Stimulated activated CD4-positive, alpha-beta T cell treated with anti-CD3 and anti-CD28 coated beads, TNF-alpha, amount 100 ng/mL, for 1 hour (primary cell): ENCODE measurements at places on chromosomes 2 and 18.

- no peak for DNase-seq
Measured at GRCh38 chr2:10385933-10386773, 62.0 kb downstream of the ODC1 start.

DNA sequence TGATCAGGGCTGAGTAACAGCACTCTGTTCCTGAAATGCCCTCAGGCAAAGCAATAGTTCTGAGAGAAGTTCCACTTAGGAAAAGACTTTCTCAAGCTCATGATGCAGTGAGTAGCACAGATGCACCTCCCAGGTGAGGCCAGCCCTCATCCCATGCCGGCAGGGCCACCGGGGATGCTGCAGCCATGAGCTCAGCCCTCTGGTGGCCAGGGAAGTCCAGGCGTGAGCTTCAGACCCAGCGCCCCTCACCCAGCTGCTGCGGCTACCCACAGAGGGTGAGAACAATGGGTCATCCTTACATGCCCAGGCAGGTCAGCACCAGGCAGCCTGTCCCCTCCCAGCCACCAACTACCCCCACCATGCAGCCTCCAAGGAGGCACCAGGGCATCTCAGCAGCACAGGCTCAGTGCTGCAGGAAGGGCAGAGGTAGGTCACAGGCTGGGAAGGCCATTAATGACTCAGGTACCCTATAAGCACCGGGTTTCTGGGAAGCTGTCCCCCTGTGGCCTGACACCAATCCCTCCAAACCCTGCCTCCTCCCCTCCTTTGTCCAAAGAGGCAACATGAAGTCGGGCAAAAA, 50.6 kb downstream of the TTC32 start:
- no peak for DNase-seq

DNA sequence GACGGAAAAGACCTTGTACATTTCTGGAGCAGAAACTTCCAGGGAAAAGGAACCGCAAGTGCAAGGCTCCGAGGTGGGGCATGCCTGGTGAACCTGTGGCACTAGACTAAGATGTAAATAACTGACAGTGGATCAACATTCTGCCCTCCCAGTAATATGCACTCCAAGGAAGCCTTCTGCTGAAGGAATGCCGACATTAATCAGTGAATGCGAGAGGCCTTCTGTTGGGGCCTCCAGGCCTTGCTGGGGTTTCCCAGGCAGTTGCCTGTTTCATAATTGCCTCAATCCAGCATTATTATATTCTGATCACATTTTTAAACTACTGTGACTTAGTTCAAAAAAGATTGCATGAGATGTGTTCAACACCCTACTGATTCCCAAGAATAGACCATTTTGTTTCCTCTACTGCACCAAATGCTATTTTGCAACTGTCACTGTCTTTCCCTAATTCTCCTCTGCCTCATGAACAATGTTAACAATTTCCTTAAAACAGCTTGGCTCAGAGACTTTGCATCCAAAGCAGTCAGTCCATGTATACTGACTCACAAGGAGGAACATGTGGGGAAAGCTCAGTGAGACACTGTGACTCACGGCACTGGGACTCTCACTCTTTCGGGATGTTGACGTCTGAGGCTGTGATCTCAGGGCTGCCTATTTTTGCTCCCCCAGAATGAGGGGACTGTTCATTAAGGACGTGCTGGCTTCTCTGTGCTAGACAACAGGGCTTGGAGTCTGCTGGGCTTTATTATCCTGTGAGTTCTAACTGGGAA, 10.5 kb upstream of the DSG2 start:
- no peak for DNase-seq

GRCh38 chr2:120887320-120887697, 151.6 kb downstream of the GLI2 start:
- no peak for DNase-seq

GRCh38 chr2:239264838-239265651, 135.8 kb downstream of the HDAC4 start:
- no peak for DNase-seq

GRCh38 chr18:34947711-34948125, 93.5 kb upstream of the MAPRE2 start:
- no peak for DNase-seq

GRCh38 chr2:567865-568638, 109.2 kb downstream of the TMEM18 start:
- DNase-seq: no peak

GRCh38 chr18:55317324-55317723, 270.7 kb downstream of the TCF4 start:
- DNase-seq: no peak

DNA sequence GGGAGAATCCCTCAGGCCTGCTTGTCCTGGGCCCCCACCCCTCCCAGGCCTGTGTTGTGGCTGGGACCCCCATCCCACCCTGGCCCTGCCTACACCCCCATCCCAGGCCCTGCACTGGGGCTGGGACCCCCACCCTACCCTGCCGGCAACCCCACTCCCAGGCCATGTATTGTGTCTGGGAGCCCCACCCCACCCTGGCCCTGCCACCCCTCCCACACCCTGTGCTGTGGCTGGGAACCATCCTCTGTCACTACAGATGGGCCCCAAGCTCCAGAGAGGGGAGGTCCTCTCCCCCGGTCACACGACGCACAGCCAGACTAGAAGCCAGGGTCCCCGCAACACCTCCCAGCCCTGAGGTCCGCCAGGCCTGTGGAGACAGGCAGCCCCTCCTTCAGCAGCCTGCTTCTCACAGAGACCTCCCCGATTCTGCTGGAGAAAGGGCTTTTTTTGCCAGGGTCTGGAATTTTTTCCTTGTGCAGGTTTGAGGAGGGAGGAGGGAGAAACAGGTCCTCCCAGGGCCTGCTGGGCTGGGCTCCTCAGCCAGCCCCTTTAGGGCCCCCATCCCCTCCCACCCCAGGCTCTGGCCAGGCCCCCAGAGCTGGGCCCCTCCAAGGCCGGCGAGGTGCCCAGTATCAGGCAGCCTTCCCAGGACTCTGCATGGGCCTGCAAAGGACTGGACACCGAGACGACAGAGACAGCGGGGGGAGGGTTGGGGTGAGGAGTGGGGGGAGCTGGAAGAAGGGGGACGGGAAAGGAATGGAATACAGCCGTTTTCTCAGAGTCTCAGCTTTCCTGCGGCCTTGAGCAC, 28.0 kb downstream of the KIF1A start:
- DNase-seq: no peak

DNA sequence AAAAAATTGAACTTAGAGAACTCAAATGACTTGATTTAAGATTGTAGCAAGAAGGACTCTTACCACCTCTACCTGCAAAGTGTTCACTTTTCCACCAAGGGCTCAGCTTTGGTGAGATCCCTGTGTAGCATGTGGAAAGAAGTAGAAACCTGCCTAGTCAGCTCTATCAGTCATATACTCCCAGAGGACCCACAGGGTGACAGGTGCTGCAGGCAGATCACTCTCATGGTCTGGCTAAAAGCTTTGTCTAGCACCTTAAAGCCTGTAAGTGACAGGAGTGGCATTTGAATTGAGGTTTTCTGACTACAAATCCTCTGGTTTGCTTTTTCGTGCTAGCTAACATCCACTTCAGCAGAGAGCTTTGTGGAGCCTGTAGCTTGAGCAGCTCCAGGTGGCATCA, 18.7 kb upstream of the NEMP2 start:
- DNase-seq: no peak

DNA sequence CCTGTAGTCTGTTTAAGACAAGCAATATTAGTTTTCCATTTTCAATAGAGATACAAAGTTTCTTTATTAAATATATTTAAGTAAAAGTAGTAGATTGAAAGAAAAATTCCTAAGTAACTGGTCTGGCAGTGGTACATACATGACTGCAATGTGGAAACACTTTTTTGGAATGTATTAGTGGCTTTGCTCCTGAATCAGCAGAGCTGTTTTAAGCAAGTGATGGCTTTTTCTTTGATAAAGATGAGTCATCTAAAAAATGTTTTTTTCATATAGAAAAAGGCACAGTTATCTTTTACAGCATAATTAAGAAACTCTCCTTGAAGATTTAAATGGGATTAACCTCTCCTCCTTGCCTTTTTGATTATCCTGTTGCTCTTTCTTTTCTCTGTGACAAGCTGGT, 34.9 kb downstream of the KDM3A start:
- no peak for DNase-seq

GRCh38 chr2:23200068-23200786, 184.8 kb upstream of the KLHL29 start:
- no peak for DNase-seq

- DNase-seq: no peak
Measured at GRCh38 chr2:124708661-124709060, 683.6 kb downstream of the CNTNAP5 start.

GRCh38 chr2:210477496-210477895, 937 bp upstream of the LANCL1 start:
- DNase-seq: no peak

- DNase-seq: no peak
Measured at GRCh38 chr18:59514203-59514602, 155.1 kb upstream of the LMAN1 start.

DNA sequence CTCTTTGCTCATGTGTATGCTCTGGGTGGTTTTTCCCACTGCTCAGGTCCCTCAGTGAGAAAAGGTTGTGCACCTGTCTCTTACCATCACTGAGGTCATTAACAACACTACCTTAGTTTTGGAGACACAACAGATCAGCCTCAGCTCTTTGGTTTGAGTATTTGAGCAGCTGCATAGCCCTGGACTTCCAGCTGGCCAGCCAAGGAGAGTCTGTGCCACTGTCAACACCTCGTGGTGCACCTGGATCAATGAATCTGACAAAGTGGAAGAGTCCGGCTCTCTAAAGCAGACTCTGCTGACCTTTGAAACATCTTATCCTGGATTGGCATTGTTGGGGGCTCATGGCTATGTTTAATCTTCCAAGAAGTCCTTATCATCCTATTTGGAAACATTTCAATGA, 30.0 kb downstream of the SERPINB8 start:
- DNase-seq: no peak

DNA sequence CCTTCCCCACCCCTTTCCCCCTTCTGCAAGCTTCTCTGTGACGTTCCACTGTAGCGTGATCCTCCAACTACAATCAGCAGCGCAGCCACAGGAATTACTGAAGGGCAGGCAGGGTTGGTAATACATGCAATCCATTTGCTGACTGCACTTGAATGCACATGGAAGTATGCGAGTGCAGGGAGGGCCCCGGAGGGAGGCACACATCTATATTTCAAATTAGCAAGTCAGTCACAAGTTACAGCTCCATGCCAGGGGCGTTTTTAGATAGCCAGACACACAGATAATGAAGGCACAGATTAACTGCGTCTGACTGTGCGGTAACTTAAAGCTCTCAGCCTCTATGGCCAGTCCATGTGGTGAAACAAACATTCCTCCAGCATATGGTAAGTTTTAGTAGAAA, 209.2 kb upstream of the GATA6 start:
- DNase-seq: no peak

DNA sequence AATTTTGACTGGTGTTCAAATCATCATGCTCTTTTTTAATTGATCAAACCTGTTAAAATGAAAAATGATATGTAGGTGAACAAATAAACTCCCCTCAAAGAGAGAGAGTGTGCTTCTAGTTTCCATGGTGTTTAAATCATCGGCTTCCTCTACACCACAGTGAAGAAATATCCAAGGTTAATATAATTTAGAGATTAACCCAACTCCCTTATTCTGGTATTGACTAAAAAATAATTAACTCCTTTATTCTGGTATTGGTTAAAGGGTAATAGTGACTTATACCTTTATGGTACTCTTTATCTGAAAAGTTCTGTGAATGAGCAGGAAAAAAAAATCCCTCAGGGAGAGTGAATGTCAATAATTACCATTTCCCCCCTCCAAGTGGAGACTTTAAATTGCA, 93.1 kb downstream of the SPATS2L start:
- no peak for DNase-seq

DNA sequence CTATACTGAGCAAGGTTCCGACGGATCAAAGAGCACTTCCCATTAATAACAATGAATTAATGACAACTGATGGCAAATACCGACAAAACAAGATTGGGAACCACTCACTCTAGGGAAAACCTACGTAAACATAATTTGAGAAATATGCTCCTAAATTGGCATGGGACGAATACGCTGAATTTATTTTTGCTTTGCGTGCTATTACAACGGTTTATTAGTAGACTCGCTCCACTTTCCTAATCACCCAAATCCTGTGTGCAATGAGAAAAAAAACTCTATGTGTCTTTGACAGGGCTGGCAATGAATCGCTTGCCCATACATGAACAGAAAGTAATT, 536 bp upstream of the SLC25A12 start:
- DNase-seq: no peak

- no peak for DNase-seq
Measured at GRCh38 chr2:99425022-99425421, 64.8 kb downstream of the REV1 start.

- no peak for DNase-seq
Measured at GRCh38 chr2:215238485-215239098, 73.3 kb upstream of the ATIC start.

GRCh38 chr2:147222506-147222905, 622.3 kb upstream of the ACVR2A start:
- no peak for DNase-seq

- DNase-seq: no peak
Measured at GRCh38 chr18:69208545-69208944, 192.1 kb upstream of the DOK6 start.

DNA sequence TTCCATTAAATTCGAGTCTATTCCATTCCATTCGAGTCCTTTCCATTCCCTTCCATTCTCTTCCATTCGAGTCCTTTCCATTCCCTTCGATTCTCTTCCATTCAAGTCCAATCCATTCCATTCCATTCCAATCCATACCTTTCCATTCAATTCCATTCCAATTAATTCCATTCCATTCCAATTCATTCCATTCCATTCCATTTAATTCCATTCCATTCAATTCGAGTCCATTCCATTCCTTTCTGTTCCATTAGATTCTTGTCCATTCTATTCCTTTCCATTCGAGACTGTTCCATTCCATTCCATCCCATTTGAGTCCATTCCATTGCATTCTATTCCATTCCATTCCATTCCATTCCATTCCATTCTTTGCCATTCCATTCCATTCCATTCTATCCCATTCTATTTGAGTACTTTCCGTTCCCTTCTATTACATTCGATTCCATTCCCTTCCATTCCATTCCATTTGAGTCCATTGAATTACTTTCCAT, 1130.0 kb downstream of the RPIA start:
- no peak for DNase-seq

DNA sequence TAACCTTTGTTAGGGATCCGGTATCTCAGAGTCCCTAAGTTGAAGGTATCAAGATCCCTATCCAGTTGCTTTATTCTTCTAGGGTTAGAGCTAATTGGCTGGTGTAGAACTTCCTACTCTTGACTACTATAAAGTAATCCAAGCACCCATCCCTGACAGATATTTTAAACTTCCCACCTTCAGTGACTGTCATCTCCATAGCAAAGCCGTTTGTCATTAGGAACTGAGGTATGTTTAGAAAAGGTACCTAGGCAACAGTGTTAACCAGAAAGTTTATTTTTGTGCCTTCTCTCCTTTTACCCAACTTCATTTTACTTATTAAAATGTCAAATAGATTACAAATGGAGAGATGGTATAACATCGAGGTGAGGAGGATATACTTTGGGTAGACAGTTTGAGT, 4.5 kb downstream of the FAM117B start:
- no peak for DNase-seq

- DNase-seq: no peak
Measured at GRCh38 chr2:44155666-44156446, 12.8 kb upstream of the PPM1B start.
